SIG-M5 (cell line): ENCODE measurements at places on chromosomes 6 and 20.

DNA sequence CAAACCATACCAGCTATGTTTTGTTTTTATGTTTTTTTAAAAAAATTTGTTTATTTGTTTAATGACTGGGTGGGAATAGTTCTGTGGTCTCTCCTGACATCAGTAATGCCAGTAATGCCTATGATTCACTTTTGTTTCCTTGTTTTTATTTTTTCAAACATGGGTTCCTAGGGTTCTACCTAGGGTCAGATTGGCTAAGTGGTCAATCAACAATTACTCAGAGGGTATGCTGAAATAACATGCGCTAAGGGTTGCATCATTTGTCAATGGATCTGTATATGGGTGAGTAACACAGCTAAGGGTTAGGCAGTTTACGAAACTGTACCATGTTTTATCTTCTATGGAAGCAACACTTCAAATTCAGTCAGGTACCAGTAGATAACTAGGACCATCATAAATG, 583.8 kb upstream of the GJE1 start:
- DNase-seq = no peak

GRCh38 chr20:7722564-7722963, 217.7 kb downstream of the HAO1 start:
- DNase-seq = no peak

- no peak for DNase-seq
Observed at GRCh38 chr6:143150281-143150680, 89.6 kb downstream of the AIG1 start.

DNA sequence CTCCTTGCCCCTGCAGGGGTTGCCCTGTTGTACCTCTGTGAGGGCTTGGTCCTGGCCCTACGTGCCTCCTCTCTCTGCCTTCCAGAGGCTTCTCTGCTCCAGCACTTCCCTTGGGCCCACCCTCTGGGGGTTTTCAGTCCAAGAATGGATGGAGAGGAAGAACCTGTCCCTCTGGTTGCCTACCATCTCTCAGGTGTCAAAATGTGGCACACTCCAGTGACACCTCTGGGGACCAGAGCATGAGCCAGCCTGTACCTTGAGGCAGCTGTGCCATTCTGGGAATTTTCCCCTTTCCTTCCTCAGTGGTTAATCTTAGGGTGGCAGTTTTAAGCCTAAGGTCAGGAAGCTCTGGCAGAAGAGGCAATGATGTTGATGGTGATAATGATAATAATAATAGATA, 115.2 kb upstream of the ARMC2 start:
- no peak for DNase-seq

DNA sequence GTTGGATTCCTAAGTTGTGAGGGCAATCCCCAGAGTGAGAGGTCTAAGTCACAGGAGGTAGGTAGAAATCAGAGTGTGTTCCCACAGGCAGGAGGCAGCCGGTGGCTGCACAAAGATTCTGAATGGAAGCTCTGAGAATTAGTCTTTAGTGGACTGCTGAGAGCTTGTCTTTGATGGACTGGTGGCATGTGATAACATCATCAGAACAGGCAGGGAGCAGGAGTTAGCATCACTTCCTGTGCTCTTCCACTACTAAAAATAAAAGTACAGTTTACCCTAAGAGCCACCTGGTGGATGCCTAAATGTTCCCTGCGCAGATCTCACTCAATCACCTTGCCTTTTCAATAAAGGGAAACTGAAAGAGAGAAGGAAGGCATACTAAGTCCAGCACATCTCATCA, 294.6 kb upstream of the POU3F2 start:
- no peak for DNase-seq

DNA sequence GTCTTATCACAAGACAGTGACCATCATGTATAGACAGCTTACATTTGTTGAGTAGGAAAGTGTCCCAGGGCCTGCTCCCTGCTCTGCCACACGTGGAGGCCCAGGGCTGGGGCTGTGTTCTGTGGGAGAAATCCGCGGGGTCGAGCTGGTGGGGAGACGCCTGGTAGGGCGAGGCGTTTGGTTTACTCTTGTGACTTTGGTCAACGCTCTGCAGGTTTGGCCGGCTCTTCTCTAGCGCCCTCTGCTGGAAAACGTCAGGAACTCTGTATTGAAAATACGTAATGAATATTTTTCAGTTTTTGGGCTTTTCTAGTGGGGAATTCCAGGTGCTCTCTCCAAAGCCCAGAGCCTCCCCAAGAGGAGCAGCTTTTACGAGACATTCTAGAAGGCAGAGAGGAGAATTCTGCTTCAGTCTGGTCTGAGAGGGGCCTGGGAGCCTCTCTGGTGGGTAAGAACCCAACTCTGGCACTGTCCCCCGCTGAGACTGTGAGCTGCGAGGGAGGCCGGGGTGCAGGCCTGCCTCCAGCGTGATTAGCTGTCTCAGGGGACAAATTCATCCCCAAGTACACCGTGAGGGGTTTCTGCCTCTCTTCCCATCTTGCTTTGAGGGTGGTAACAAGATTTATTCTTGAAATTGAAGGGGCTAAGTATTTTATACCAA, 112.6 kb upstream of the RALGAPA2 start:
- no peak for DNase-seq

- DNase-seq = no peak
Observed at GRCh38 chr6:89371849-89372505, 19.5 kb upstream of the UBE2J1 start.

DNA sequence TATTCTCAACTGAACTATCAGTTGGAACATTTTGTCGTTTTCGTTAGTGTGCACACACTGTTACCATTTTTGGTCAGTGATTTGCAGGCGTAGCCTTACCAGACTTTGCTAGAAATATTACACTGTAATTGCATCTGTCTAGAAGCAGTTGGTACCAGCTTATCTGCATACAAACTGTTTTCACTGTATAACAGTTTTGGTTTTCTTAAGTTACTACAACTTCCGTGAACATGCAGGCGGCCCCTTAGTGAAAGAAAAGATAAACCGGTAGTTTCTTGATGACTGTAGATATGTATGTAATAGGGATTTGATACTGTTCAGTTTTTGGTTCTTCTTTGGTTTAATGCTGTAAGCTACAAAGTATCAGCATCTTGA, 1.3 kb downstream of the DSTN start:
- no peak for DNase-seq

- no peak for DNase-seq
Observed at GRCh38 chr20:33443512-33444239, at the start of gene SNTA1. SNTA1 (minus strand) TSS chr20:33443763; CDS start chr20:33443620, 143 bp downstream.

DNA sequence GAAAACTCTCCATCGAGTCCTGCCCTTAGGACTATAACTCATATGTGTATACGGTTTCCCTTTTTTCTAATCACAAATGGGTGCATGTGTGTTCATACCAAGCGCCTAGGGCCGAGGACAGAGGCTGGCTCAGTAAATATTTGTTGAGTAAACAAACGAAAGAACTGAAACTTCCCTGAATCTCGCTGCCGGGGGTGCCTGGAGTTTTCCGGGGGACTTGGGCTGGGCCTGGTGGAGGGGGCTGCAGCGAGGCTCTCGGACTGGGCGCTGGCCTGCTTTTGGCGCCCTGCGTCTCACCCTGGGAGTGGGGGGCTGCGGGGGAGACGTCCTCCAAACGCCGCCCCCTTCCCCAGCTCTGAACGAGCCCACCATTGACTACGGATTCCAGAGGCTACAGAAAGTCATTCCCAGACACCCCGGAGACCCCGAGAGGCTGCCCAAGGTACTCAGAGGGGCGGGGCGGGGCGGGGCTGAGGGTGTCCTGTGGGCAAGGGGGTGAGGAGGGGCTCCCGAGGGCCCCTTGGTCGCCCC, 49.0 kb downstream of the CPXM1 start:
- DNase-seq = no peak

DNA sequence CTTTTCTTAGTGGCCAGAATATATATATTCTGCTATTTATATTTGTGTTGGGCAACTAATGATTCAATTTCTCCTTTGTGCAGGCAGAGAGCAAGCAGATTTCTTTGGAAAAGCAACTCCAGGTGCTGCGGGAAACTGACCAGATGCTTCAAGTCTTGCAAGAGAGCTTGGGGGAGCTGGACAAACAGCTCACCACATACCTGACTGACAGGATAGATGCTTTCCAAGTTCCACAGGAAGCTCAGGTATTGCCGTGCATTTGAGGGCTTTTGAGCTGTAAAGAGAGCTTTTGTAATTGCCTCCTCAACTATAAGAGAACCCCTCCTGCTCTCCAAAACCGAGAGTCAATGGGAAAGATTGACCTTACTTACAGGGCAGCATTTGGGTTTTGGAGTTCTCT, 203.5 kb downstream of the UTRN start:
- DNase-seq = no peak

DNA sequence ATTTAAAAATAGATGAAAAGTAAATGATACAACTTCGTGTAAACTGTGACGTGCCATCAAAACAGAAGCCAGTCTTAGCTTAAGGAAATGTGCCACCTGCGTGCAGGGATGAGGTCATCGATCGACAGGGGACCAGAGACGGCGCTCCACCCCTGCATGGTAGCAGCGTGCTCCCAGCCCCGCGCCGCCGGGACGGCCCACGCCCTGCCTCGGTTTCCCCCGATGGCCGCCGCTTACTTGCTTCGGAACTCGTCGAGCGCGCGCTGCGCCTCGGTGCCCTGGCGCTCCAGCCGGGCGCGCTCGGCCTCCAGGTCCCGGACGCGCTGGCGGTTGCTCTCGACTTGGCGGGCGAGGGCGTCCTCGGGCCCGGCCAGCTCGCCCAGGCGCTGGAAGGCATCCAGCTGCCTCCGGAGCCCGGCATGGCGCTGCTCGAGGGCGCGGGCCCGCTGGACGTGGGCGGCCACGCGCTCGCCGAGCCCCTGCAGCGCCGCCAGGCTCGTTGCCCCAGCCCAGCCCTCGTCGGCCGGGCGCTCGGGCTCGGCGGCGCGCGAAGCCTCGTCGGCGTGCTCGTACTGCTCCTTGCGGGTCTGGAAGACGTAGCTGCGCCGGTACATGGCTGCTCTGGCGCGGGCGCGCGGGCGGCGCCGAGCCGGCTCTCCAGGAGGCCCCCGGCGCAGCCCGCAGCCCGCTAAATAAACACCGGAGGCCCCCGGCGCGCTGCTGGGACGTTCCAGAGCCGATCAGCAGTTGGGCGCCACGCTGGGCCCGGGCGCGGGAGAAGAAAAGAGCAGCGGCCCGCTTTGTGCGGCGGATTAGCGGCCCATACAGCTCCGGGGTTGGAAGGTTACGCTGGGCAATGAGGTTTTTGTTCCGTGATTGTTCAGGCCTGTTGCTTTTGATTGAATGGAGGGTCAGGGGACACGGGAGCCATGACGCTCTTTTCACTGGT, at the start of gene BFSP1:
Gene BFSP1 (minus strand): TSS at position 664 of the 949 bp plus-strand sequence. CDS start 50 bp downstream, at position 614.
- DNase-seq = no peak

- no peak for DNase-seq
Observed at GRCh38 chr20:56779452-56780143, 150.5 kb downstream of the TFAP2C start.

- no peak for DNase-seq
Observed at GRCh38 chr6:90118581-90118980, 178.1 kb downstream of the BACH2 start.

DNA sequence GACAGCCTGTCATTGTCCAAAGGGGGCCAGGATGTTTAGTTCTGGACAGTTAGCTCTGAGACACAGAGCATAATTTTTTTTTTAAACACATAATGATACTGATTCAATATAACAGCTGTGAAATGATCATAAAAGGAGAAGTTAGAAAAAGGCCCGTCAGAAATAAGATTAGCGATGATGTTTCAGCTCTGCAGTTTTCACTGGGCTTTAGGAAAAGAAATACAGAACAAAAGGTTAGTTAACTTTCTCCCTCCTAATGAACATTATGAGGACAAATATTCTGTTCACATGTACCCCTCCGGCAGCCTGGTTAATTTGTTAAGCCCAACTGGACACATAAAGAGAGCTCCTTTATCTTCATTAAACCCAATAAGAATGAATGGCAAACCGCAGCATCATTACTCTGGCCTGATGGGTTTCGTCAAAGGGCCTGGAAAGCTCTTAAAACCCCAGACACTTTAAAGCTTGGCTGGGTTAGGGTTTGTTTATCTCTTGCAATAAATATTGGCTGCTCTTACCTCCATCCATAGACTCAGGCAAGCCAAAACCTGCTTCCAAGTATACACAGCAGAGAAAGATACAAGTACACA, 394.6 kb downstream of the KIF16B start:
- DNase-seq = no peak

DNA sequence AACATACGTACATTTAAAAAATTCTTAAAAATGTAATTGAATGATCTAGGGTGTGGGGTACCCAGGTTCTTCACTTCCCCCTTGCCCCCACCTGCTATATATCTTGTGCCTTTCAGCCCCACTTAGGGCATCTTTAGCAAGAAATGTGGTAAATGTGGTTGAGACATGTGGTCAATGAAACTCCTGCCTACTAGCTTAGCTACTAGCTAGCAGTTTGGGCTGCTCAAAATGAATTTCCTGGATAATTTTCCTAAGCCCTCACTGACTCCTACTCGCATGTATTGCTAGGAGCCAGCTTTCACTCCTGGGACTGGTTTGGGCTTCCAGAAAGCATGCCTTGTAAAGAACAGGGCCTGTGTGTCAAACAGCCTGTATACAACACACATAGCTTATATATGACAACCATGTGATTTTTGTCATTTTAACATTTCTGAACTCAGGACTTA, 257.3 kb downstream of the ATXN1 start:
- no peak for DNase-seq

DNA sequence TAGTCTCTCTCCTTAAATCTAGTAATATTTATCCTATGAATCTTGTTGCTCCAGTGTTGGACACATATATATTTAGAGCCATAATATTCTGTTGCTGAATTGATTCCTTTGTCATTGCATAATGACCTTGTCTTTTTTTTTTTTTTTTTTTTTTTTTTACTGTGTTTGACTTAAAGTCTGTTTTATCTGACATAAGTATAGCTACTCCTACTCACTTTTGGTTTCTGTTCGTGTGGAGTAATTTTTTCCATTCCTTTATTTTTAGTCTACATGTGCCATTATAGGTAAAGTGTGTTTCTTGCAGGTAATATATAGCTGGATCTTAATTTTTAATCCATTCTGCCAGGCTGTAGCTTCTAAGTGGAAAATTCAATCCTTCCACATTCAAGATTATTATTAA, 166.5 kb downstream of the GMDS start:
- DNase-seq = no peak

DNA sequence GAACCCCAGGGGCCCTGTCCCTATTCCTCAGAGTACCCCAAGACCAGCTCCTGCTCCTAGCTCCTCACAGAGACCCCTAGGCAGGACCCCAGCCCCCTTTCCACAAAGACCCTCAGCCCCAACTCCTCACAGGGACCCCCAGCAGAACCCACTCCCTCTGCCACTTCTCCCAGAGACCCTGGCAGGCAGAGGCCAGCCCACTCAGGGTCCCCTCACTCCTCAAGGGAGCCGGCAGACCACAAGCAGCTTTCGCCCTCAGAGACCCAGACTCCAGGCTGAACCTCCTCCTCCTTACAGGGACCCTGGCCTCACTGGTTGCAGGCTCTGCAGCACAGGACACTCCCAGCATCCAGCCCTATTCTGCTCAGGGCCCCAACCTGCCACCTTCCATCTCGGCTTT, 575 bp downstream of the SLC44A4 start:
- no peak for DNase-seq

GRCh38 chr20:21511850-21512633, 1.8 kb downstream of the NKX2-2 start:
- no peak for DNase-seq

GRCh38 chr6:137362878-137363804, 131.1 kb downstream of the OLIG3 start:
- no peak for DNase-seq
